Urothelium cell line (cell line): ENCODE measurements at places on chromosomes 6 and 20.

- no peak for DNase-seq
Observed at GRCh38 chr6:39819676-39820075, 27.5 kb downstream of the DAAM2 start.

DNA sequence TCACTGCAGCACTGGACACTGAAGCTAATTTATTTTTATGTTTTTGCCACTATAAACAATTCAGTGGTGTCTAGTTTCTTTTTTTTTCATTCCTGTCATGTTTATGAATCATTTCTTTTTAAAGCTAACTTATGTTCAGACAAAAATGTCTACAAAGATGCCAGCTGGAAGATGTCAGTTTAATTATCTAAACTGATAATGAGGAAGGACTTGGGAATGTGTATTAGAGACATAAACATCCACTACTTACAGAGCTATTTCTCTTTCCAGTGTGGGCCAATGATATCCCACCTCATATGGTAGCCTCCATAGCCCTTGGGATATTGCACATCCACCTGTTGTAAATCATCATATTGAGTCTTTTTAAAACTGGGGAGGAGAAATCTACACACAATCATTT is 132.1 kb upstream of the FAM184A start:
- DNase-seq, result no peak

- DNase-seq, result no peak
Observed at GRCh38 chr6:4907602-4908001, 96.2 kb downstream of the RPP40 start.

GRCh38 chr6:135189344-135189743 is 8.2 kb downstream of the MYB start:
- DNase-seq, result no peak

DNA sequence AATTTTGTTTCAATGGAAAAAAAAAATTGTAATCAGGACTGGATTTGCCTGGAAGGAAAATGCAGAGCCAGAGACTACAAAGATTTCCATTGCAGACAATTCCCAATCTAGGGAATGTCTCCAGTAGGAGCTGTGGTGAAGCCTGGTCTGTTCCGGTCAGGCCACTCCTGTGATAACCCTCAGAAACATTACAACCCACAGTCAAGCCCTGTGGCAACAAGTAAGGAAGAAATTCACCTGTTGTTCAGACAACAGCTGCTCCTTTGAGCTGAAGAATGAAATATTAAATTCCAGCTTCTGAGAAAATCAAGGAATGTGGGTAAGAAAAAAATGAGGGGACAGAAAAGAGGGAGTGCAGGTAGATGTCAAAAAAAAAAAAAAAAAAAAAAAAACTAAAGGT is 8.0 kb downstream of the PRKN start:
- DNase-seq, result no peak

DNA sequence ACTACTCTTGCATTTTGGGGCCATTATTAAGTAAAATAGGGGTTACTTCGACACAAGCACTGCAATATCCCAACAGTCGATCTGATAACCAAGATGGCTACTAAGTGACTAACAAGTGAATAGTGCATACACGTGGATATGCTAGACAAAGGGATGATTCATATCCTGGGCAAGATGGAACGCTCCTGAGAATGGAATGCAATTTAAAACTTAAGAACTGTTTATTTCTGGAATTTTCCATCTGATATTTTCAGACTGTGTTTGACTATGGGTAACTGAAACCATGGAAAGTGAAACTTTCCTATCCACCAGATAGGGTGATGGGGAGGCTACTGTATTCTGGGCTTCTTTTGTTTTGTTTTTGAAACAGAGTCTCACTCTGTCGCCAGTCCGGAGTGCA is 66.5 kb downstream of the ILRUN start:
- peak; percentile 48 for DNase-seq

- peak; percentile 60 for DNase-seq
Observed at GRCh38 chr6:109687271-109687761, 3.7 kb downstream of the AK9 start.

DNA sequence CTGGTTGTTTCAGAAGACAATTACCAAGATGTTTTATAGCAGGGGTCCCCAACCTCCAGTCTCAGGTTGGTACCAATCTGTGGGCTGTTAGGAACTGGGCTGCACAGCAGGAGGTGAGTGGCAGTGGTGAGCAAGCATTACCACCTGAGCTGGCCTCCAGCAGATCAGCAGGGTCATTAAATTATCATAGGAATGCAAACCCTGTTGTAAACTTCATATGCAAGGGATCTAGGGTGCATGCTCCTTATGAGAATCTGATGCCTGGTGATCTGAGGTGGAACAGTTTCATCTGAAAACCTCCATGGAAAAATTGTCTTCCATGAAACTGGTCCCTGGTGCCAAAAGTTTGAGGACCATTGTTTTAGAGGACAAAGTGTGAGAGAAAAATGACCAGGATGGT is 240.6 kb downstream of the GRM1 start:
- DNase-seq, result no peak

- no peak for DNase-seq
Observed at GRCh38 chr20:39676241-39676640, 714.1 kb downstream of the DHX35 start.
